Ascending aorta (tissue), 2 donors: ENCODE measurements at places on chromosomes 12 and 14.
A peak's percentile ranks its signal among the peaks of the same experiment; 100 is the strongest.

DNA sequence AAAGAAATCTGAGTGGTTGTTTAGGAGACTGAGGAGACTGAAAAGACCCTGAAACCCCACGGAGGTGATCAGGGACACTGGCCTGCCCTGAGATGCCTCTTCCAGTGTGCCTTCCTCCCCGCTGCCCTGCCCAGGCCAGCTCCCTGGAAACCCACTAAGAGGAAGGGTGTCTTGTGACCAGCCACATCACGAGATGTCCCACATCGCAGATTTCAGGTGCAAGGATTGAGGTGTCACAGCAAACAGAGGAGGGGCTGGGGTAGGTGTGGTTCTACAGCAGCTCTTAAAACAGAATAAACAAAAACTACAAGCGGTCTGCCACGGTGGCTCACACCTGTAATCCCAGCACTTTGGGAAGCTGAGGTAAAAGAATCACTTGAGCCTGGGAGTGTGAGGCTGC is 184.3 kb upstream of the C14orf180 start:
- no peak overlapping the region for H3K4me3 ChIP-seq
- no peaks in the 10 kb centered on the region for H3K36me3 ChIP-seq
- H3K27me3 ChIP-seq = no peaks in the 10 kb centered on the region

GRCh38 chr14:68594737-68595380 is 198.0 kb downstream of the ZFP36L1 start:
- H3K4me3 ChIP-seq = no peak overlapping the region
- H3K27ac ChIP-seq = no peak overlapping the region
- peaks cover 14% of the 10 kb centered on the region for H3K4me1 ChIP-seq
- no peaks in the 10 kb centered on the region for H3K27me3 ChIP-seq

- H3K27ac ChIP-seq = peak overlapping the region; percentile 88
- DNase-seq = no peak
- H3K36me3 ChIP-seq = no peaks in the 10 kb centered on the region
- H3K4me1 ChIP-seq = peaks cover 18% of the 10 kb centered on the region
- H3K4me3 ChIP-seq = peak overlapping the region; percentile 90
Observed at GRCh38 chr12:123151457-123152454, 866 bp upstream of the PITPNM2 start.

DNA sequence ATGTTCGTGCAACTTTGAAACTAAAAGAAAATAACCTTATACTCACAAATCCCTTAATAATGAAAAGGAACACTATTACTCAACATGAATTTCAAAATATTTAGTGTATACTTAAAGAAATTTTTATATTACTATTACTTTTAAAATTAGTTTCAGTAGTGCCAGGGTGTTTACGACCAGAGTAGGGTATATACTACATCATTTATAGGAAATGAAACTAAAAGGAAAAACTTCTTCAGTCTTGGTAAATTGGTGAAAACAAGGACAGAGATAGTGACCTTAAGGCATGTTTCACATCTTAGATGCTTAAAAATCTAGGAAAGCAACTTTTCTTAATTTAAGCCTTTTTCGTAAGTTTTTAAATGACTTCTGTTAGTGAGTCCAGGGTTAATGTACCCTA is 4.5 kb downstream of the USP15 start:
- no peaks in the 10 kb centered on the region for H3K27me3 ChIP-seq
- H3K36me3 ChIP-seq = no peaks in the 10 kb centered on the region
- no peak overlapping the region for H3K4me3 ChIP-seq
- DNase-seq = no peak
- H3K4me1 ChIP-seq = peaks cover 6% of the 10 kb centered on the region

DNA sequence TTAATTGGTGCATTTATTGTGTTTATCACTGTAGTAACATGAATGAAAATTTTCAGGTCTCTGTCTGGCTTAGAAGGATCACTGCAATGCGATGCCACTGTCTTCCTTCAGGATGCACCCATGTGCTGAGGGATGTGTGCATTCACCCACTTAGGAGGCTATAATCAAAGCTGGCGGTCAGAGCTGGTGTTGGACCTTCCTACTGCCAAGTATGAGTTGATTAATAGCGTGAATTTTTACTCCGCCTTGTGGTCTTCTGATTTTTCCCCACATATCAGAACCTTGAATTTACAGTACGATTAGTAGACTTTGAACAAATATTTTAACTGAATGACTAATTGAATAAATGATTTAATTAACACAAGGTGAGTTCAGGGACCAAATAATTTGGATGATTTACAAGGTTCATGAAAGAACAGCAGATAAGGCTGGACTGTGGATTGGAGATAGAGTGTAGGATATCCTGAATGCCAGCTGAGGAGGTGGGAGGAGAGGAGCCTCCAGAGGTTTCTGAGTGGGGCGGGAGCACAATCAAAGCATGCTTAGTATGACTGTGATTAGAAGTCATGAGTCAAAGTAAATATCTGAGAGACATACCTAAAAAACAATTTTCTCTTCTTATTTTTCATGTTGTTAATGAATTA is 50.1 kb downstream of the RERG start:
- H3K27ac ChIP-seq = peak overlapping the region; percentile 35
- no peaks in the 10 kb centered on the region for H3K36me3 ChIP-seq
- H3K4me1 ChIP-seq = peaks cover 10% of the 10 kb centered on the region
- H3K4me3 ChIP-seq = no peak overlapping the region
- DNase-seq = no peak
- no peaks in the 10 kb centered on the region for H3K27me3 ChIP-seq
